Amygdala (tissue), 56 donors: ENCODE measurements at places on chromosomes 1 and 21.

DNA sequence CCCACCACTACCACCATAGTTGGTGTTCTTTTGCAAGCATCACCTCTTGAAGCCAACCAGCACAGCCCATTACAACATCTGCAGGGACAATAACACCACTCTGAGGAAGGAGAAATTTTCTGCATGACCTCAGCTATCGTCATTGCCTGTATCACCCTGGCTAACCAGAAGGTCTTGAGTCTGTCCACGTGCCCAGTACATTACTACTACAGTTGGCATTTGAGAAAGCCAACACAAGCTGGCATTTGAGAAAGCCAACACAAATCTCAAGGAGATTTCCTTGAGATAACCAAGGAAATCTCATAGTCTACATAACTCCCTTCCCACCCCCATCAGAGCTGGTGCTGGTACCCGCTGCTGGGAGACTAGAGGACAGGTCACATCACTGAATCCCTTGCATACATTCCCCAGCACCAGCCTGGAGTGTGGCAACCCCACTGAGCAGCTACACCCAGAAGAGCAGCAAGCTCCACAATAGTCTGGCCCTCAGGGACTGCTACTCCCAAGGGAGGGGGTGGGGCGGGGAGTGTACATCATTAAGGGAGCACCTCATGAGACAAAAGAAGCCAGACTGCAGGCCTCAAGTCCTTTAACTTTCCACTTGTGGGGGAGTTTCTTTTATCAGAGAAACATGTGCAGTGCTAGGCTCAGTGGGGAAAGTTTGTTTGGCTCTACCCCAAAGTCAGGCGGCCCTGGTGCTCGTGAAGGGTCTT, 46.0 kb upstream of the GUCA2A start:
- no peak for DNase-seq

GRCh38 chr1:178818416-178818815, 52.5 kb downstream of the ANGPTL1 start:
- DNase-seq = no peak

- DNase-seq = peak; percentile 37
Measured at GRCh38 chr1:109910123-109910962, at the start of gene CSF1. Gene CSF1 (plus strand): TSS chr1:109910849. CDS start chr1:109911024, 175 bp downstream.

DNA sequence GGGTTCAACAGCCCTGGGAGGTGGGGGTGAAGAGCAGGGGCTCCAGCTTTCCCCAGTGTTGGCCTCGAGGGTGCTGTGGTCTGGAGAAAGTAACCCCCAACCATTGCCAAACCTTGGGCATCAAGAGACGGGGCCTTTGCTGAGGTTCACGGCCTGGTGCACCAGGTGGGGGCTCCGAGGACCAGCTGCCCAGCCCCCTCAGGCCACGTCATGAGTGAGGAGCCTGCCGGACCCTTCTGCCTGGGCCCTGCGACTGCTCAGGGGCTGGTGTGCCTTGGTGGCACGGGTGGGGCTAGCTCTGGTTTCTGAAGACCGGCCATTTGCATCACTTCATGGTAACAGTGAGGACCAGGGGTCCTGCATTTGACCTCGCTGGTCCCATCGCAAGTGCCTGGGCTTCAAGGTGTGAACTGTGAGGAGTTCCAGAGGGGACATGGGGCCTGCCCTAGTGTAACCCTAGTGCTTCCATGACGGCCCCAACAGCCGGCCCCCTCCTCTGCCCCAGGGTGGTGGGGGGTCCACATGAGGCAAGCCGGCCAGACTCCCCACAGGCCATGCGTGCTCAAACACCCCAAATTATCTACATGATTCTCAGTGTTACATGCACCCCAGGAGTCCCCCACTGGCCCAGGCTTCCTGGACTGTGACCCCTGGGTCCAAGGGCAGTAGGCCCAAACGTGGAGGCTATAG, 13.5 kb downstream of the MORN1 start:
- DNase-seq = no peak

- DNase-seq = no peak
Measured at GRCh38 chr1:74650561-74650960, 23.0 kb downstream of the ERICH3 start.

DNA sequence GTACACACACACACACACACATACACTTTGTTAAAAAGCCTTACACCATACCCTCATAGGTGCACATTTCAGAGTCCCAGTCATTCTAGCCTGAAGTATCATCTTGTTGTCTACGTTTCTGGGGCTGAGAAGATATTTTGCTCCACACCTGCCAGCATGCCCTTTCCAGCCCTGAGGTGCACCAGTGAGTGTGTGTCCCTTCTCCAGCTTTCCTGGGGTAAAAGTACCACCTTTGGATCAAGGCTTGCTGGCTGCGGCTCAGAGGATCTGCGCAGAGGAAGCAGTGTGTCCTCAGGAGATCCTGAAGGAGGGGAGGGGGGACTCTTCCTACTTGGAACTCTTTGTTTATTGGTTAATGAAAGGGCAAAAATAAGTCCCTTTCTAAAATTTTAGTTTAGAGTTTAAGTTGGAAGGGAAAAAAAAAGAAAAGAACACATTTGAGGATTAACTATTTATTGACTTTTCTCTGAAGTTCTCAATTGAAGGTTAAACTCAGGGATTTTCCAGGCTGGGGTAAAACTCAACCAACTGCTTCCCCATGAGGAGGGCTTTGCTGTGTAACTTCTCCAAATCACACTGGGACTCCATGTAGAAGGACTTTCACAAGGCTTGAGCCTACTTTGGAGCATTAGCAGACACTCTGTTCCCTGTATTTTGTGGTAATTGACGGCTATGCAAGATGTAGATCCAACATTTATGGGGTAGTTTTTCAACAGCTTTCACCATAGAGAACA, 200.3 kb upstream of the SGIP1 start:
- no peak for DNase-seq

DNA sequence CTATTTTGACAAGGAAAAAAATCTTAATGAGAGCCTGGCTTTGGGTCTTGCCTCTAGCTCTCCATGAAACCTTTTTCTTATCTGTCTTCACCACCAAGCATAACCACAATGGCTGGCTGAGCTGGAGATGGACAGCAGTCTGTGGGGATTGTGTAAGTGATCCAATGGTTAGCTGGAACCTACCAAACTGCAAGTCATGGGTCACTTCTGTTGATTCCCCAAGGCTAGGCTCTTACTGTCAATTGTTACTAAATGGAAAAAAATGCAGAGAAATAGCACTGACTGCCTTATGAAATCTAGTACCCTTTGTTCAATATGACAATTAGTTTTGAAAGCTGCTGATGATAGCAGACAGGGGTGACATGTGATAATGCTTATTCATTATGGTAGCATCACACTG, 359.0 kb downstream of the ST6GALNAC3 start:
- DNase-seq = no peak

DNA sequence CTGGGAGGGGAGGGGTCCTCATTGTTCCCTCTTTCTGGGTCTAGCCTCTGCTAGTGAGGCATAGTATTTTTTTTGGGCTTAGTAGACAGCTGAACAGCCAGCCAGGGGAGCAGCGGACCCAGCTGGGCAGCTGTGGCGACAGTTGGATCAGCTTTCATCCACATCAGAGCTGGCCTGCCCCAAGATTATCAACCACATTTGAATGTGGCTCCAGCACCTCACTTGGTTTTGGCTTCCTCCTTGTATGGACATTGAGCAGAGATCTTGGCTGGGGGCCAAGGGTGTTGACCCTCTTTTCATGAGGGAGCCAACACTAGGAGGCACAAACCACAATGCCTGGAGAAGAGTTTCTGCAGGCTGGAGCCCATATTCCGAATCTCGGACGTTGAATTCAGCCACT, 25.0 kb downstream of the WNT4 start:
- DNase-seq = peak; percentile 34

DNA sequence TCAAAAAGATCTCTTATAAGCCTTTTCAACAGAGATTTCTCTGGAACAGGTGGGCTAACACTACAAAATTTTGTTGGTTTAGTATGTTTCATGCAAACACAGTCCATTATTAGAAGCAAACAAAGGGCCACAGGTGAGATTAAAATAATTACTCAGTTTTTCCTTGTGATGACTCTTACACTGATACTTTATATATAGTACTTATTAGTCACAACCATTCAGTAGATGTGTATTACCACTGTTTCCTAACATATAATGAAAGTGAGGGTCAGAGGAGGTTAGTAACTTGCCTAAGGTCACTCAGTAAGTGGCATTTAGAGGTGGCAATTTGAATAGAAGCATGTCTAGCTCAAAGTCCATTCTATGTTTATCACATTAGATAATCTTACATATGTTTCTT, 44.2 kb downstream of the CYYR1 start:
- no peak for DNase-seq

GRCh38 chr1:198258491-198258890, 101.7 kb downstream of the NEK7 start:
- no peak for DNase-seq

GRCh38 chr1:205030896-205031295, 12.1 kb upstream of the CNTN2 start:
- no peak for DNase-seq

GRCh38 chr1:180530501-180530900, 28.1 kb upstream of the ACBD6 start:
- no peak for DNase-seq

DNA sequence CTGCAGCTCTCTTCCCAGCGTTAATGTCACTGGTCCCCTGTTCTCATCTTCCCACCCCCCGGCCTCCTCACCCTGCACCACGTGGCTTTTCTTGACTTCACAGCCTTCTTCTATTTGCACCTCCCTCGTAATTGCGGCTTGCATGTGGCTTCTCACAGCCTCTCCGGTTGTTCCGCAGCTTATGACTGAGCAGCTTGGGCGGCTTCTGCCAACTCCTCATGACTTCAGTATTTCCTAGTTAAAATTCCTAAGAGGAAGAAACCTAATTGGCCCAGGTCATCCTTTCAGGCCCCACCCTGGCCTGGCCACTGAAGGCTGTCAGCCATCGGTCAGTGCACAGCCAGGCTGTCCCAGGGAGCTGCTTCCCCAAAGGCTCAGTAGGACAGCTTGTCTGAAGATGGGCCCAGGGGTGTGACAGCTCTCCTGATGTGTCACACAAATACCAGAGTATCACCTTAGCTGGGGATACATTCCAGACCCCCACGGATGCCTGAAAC, 8.6 kb upstream of the RERE start:
- DNase-seq = no peak

DNA sequence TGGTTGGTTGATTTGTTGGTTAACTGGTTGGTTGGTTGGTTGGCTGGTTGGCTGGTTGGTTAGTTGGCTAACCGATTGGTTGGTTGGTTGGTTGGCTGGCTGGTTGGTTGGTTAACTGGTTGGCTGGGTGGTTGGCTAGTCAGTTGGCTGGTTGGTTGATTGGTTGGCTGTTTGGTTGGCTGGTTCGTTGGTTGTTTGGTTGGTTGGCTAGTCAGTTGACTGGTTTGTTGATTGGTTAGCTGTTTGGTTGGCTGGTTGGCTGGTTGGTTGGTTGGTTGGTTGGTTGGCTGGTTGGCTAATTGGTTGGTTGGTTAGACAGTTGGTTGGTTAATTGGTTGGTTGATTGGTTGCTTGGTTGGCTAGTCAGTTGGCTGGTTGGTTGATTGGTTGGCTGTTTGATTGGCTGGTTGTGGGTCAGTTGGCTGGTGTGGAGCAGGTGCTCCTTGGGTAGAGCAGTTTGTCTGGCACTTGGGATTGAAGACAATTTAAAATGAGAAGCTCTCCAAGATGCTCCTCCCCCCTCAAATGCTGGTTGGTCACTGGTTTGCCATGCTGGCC, 6.9 kb downstream of the RSPH1 start:
- no peak for DNase-seq

GRCh38 chr1:6960291-6960811, 175.1 kb downstream of the CAMTA1 start:
- DNase-seq = no peak

DNA sequence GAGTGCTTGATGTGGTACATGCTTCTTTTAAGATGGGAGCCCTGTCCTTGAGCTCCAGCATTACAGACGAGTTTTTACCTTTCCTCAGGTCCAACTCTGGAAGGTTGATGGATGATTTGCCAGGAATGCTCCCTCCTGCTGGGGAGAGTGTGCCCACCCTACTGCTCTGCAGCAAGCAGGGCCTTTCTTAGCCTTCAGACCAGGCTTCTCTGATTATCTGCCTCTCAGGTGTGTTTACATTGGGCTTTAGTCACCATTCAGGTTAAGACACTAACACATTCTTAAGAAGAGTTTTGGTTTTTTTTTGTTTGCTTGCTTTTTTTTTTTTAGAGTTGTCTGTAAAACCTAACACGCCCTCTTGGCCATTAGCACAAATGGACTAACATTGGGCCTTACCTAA, 301.8 kb downstream of the KCNT2 start:
- DNase-seq = no peak

GRCh38 chr1:211375146-211375818, 48.6 kb downstream of the TRAF5 start:
- DNase-seq = no peak
